ENCODE measurements at places on chromosomes 2 and 18. TPM values are rescaled to one million over a fixed set of nuclear protein-coding genes. Genes with fewer than 3 reads are reported as not detected.

The SPP2 gene
- not detected for total RNA-seq

The DES gene
- 2.0 TPM for total RNA-seq

The RAX gene
- 2.0 TPM for total RNA-seq

The UGT1A4 gene
- total RNA-seq: not detected

The NIF3L1 gene
- 34.1 TPM for total RNA-seq

The SOWAHC gene
- 20.6 TPM for total RNA-seq

The VWC2L gene
- total RNA-seq: 4.3 TPM

The EIF5B gene
- 20.5 TPM for total RNA-seq

The CROCC2 gene
- total RNA-seq: not detected

The ZNG1B gene
- 39.5 TPM for total RNA-seq

The PTPRN gene
- 18.1 TPM for total RNA-seq

The PLEKHA3 gene
- total RNA-seq: 15.2 TPM

The DTNA gene
- 86.1 TPM for total RNA-seq

The WNT10A gene
- 0.27 TPM for total RNA-seq

The POTEJ gene
- total RNA-seq: 0.45 TPM

The NT5C1B gene
- 0.09 TPM for total RNA-seq

The TUBB8B gene
- total RNA-seq: not detected

The SERPINB4 gene
- not detected for total RNA-seq

The TPO gene
- total RNA-seq: 0.27 TPM

The SNTG2 gene
- total RNA-seq: 4.9 TPM

The AQP12A gene
- total RNA-seq: not detected

The SOX11 gene
- total RNA-seq: 146 TPM

The CRYGD gene
- 1.9 TPM for total RNA-seq

The OTX1 gene
- not detected for total RNA-seq

The KIF3C gene
- total RNA-seq: 68.1 TPM

The CYP26B1 gene
- 47.5 TPM for total RNA-seq
